Stimulated activated CD4-positive, alpha-beta T cell treated with anti-CD3 and anti-CD28 coated beads, TNF-alpha, amount 100 ng/mL, for 1 hour (primary cell): ENCODE measurements at places on chromosomes 1 and 21.

DNA sequence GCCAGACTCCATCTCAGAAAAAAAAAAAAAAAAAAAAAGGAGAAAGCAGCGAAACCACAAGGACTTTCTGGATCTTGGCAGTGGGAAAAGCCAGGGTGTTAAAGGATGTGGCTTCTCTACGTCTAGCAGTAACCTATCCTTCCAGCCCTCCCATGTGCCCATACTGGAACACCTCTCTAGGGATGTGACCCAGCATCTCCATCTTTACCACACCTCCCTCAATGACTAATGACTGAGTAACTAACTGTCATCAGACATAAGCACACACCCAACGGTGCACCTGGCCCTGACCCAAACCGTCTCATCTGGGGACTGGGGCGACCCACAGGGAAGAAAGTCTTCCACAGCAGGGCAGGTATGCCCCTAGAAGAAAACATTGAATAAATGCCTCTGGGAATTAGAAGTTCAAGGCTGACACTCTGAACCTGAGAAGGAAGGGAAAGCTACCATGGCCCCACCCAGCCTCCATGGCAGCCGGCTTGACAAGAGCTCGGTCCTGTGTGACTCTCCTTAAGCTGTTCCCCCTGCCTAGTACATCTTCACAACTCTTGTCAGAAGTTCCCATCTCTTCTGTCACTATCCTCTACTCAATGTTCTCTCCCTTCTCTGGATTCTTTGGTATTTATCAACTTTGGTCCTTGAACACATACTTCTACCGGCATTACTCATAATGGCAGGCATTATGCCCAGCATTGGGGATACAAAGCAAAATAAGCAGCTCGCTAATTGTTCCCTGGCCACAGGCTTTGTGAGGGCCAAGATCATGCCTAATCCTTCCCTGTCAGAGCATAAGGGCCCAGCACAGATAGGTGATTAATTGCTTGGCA, 14.8 kb upstream of the PAQR6 start:
- DNase-seq: no peak

GRCh38 chr1:154859786-154860155, 10.3 kb downstream of the KCNN3 start:
- DNase-seq: no peak

DNA sequence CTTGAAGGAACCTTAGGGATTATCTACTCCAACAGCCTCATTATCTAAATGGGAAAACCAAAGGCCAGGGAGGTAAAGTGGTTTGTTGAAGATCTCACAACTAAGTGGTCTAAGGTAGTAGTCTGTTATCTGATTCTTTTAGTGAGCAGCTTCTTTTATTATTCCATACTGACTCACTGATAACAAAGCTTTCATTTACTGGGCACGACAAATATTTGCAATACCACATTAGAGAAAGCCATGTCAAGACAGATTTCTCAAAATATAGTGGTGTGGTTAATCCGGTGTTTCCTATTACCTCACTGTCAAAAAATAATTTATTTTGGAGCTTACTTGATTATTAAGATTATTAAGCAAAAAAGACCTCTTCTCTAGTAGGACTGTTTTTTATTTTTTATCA, 369.1 kb downstream of the S1PR1 start:
- no peak for DNase-seq

DNA sequence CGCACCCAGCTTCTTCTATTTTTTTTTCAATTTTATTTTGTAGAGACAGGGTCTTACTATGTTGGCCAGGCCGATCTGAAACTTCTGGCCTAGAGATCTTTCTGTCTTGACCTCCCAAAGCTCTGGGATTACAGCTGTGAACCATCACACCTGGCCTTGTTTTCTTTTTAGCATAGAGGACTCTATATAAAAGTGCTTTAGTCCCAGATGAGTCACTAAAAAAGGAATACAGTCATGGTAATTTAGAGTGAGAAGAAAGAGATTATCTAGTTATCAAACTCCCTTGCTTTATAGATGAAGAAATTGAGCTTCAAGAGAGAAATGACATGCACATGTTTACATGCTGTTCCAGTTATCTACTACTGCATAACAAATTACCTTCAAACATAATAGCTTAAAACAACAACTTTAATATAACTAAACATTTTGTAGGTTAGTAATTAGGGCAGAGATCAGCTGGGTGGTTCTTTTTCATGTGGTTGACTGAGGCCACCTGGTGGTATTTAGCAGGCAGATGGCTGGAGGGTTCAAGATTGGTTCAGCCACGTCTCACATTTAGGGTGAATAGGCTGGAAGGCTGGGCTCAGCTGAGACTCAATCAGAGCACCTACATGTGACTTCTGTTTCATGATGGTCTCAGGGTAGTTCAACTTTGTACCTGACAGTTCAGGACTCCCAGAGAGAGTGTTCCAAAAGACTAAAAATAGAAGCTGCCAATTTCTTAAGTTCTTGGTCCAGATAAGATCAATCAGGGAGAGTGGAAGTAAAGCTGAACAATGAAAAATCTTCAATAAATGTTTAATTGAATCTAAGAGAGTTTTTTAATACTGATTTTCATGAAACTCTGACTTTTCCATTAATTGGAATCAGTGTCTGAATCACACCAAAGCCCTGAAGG, 16.9 kb upstream of the MTF2 start:
- no peak for DNase-seq

- DNase-seq: peak; percentile 19
These were observed 3.3 kb upstream of the SLC45A1 start for GRCh38 chr1:8314346-8315280.

GRCh38 chr1:243525085-243525487, 269.2 kb downstream of the SDCCAG8 start:
- no peak for DNase-seq

DNA sequence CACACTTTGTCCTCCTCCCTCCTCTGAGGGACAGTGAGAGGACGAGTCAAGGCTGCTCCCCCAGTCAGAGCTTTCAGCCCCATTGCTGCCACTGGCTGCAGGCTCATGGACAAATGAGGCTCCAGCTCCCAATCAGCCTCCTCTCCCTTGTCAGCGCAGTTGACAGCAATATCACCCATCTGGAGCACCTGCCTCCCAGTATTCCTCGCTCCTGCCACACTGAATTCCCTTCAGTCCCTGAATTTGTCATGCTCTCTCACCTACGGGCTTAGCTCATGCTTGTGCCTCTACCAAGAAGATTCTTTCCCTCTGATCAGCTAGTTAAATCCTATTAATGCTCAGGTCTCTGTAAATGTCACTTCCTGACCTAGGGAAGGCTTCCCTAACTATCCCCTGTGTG, 54.4 kb upstream of the SYT6 start:
- DNase-seq: no peak
